ENCODE measurements at places on chromosomes 11 and 22.

DNA sequence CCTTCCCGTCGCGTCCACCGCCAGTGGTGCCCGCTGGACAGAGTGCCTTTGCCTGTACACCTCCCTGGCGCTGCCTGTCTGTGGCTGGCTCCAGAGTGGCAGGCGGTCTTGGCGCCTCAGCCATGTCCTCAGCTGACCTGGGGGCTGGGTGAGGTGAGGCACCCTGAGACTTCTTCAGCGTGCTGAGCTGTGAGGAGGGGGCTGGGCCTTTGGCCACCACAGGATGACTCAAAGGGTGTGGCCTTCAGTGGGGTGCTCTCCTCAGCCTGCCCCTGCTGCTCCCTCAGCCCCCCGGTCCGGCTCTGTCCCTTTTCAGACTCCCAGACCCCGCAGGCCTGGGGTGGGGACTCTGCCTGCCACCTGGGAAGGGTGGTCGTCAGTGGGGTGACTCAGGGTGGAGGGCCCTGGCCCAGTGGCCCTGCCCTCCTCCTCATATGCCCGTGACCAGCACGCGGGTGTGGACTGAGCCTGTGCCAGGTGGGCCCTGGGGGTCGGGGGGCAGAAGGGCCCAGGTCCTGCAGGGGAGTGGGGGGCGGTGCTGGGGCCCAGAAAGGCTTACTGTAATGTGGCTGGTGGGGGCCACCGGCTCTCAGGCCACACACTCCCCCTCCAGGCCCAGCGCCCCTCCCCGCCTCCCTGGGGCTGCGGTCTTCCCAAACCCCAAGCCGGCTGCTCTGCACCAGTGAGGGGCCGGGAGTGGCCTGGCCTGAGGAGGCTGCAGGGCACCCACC lies 15.9 kb downstream of the CRELD2 start:
- no peak for DNase-seq

DNA sequence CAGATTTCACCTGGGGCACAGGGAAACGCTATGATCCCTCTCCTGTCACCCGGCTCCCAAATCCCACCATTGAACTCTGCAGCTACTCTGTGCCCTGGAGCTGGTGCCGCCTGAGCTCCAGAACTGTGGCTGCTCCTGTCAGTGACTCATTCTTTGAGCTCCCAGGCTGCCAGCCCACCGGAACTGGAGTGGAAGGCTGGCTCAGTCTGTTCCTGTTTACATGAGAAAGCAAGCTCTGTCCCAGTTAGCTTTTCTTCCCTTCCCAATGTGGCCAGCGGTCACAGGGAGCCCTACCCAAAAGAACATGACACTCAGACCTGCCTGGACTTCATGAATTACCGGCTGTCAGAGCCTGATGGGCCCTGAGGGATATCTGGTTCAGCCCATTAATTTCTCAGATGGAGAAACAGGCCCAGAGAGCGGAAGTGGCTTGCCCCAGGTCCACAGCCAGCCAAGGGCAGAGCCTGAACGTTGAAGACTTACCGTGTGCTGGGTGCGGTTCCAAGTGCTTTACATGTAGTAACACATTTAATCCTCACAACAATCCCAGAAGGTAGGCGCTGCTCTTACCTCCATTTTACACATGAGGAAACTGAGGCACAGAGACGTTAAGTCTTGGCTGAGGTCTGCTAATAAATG lies 23.8 kb upstream of the IGSF22 start:
- DNase-seq = peak; percentile 51

GRCh38 chr11:12086271-12087074 lies 23.9 kb upstream of the MICAL2 start:
- peak; percentile 86 for DNase-seq

GRCh38 chr11:1854132-1854948 lies 1.5 kb downstream of the LSP1 start:
- no peak for DNase-seq

DNA sequence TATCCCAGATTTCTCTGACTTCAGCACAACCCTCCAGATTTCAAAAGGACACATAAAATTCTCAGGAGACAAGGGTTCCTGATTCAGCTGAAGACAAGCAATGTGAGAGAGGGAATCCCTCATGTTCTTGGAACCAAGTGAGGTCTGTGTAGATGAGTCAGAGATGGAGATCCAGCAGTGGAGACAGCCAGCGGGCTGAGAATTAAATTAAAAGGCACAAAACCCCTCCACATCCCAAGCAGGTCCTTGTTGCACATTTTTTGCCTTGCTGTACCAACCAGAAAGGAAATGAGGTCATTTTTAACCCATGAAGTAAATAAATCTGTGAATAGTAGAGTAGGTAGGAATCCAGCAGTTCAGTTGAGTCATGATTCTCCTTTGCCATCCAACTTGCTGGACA lies 9.7 kb downstream of the MTNR1B start:
- no peak for DNase-seq

DNA sequence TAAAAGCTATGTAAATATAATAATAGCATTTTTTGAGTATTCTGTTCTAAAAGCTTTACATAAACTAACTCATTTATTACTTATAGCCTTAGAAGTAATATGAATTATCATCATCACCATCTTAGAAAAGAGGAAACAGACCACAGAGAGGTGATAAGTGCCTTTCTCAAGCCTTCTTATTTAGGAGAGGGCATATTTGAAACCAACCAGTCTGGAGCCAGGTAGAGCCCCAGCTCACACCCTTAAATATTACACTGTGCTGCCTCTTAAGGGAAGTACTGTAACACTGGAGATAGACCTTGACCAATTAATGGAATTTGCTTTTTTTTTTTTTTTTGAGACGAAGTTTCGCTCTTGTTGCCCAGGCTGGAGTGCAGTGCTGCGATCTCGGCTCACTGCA lies 2.3 kb downstream of the BCO2 start:
- no peak for DNase-seq

DNA sequence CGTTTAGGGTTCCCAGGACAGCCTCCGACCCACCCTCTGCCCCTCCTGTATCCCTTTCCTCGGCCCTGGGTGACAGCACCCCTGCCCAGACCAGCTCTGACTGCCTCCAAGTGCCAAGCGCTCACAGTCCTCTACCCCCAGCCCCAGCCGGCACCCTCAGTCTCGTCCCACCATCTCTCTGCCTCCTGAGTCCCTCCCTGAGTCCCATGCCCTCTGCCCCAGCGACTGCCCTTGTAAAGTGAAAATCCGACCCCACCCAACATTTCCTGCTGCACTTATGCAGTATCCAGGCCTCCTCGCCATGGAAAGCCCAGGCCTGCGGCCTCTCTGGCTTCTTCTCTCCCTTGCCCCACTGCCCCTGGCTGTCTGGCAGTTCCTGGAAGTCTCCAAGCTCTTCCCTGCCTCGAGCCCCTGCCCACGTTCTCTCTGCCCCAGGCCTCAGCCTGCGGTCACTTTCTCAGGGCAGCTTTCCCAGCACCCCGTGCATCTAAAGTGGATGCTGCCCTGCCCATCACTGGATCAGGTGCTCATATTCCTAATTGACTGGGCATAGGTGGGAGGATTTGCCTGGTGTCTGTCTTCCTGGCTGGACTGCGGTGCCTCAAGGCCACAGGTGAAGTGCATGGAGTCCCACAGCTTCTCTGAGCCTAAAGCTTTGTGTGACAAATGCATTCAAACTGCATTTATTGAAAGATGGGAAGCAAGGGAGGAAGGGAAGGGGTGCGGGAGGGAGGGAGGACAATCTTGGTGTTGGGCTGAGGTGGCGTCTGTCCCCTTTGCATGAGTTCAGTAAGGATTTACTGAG lies 17.7 kb upstream of the IL2RB start:
- no peak for DNase-seq

DNA sequence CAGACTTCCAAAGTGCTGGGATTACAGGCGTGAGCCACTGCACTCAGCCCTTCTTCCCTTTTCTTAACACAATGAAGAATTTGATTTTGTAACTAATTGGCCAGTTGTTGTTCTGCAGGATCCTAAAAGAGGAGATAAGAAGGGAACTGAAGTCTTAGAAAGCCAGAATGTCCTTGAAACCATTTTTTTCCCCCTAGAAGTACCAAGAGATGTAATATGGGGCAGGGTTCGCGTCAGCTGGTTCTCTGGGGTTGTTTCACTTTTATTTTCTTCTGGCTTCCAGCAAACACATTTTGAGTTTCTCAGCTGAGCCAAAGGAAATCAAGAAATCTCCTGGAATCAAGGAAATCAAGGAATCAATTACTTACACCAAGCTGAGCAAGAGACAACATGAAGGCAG lies 7.6 kb upstream of the NUCB2 start:
- no peak for DNase-seq

DNA sequence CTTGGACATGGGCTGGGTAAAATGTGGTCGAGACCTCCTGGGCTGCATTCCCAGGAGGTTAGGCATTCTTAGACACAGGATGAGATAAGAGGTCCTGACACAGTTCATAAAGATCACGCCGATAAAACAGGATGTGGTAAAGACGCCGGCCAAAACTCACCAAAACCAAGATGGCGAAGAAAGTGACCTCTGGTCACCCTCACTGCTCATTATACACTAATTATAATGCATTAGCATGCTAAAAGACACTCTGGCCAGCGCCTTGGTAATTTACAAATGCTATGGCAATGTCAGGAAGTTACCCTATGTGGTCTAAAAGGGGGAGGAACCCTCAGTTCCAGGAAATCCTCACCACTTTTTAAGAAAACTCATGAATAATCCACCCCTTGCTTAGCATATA lies 983.3 kb downstream of the OPCML start:
- no peak for DNase-seq

DNA sequence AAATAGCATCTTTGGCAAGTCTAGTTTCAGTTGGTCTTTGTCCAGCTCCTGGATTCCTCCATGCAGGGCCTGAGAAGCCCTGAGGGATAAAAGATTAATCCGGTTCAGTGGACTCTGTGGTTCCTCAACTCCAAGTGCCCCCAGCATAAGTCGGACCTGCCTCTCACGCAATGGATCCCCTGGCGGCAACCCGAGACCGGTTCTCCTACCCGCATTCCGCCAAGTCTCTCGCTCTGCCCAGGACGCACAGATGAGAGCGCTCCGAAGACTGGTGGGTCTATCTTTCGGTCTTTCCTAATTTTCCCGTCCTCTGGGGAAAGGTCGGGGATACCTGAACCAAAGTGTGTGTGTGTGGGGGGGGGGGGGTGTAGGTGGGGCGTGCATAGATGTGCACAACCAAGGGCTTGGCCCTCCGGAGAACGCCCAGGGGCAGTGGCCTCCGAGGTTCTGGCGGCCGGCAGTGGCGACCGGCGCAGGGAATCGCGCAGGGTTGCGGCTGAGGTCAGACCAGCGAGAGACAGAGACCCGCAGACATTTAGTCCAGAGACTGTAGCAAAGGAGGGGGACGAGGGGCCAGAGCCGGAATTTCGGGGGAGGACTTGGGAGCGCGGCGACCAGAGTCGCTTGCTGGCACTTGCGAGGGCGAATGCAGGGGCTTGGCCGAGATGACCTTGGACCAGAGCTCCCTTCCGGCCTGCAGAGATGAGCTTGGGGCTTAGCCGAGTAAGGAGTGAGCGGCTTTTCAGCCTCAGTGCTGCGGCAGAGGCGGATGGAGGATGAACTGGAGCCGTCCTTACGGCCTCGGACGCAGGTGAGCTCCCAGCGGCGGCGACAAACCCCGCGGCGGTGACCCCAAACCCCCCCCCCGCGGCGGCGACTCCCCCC lies 712 bp upstream of the SLC2A11 start:
- peak; percentile 36 for DNase-seq

Data from amniotic stem cell (primary cell).